OCI-LY7 (cell line): ENCODE measurements at places on chromosomes 11 and 22.

DNA sequence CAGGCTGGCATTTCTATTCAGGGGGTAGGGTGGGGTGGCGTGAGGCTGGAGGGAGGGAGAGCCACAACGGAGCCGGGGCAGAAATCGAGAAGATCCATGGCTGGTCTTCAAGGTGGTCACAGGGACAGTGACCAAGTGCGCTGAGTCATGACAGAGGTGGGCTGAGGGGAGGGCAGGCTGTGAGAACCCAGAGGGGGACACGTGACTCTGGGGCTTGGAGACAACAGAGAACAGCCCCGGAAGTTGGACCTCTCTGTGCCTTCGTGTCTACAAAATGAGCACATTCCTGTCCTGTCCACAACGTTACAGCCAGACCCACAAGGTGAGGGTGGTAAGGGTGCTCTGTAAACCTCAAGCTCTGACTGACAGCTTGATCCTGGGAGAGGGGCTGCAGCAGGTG lies 35.1 kb upstream of the ARFGAP3 start:
- no peak for DNase-seq

GRCh38 chr11:91248199-91248807 lies 976.3 kb upstream of the FAT3 start:
- peak; percentile 45 for DNase-seq

DNA sequence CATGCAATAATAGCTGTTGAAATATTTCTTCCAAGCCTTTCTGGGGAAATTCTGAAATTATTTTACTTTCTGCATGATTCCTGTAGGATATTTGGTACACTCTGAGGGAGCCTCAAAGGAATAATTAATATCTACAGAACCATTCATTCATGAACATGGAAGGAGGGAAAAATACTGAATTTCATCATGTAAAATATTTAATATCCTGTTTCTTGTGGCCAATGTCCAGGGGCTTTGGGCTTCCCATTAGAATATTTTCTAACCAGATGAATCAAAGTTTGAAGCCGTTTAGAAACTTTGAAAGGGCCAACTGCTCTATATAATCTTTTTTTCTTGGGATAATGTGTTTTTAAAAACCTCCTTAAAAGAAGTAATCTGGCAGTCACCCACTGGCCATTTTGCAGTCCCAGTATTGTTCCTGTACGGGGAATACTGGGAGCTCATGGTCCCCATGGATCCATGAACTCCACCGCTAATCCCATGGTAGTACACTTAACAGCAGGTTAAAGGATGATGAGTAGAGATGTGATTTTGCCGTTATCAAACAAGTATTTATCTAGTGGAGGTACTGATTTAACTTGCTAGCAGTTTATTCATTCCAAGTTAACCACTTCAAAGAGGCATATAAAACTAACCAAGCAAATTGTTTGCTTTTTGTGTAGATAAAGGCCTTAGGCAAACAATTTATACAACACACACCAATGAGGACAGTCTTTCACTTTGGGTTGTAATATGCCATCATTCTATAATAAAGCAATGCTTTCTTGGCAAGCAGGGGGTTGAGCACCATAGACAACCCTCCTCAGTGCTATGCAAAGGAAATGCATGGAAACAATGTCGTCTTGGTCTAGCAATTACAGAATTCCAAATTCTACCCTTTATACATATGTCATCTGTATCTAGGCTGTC lies 34.5 kb upstream of the BLID start:
- DNase-seq: no peak

DNA sequence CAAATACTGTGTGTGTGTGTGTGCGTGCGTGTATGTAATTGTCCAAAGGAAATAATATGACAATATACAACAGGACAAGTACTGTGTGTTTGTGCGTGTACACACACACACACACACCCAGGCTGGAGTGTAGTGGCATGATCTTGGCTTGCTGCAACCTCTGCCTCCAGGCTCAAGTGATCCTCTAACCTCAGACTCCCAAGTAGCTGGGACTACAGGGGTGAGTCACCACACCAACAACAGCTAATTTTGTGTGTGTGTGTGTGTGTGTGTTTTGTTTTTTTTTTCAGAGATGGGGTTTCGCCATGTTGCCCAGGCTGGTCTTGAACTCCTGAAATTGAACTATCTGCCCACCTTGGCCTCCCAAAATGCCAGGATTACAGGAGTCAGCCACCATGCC lies 61.5 kb downstream of the NUP98 start:
- DNase-seq: no peak

- DNase-seq: no peak
These were observed 87.5 kb upstream of the RCN1 start for GRCh38 chr11:32003335-32003734.

DNA sequence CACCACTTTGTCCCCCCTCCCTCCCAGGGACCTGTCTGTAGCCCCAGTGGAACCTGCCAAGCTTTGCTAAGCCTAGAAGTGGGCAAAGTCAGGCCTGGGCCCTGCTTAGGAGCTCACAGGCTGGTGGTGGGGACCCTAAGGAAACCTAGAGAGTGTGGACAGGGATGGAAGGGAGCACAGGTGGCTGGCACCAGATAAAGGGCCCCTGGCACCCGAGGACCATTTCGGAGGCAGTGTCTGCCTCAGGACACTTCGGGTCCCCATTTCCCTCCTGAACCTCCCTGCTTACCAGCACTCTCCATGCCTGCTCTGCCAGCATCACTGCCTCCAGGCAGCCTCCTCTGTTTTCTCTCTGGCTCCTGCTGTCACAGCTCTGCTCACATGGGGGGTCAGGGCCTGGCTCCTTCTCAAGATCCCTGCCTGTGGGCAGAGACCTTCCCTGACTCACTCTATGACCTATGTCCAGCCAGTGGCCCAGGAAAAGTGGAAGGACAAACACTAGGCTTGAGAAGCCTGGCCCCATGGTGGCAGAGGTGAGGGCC lies 13.6 kb upstream of the OMP start:
- no peak for DNase-seq

- no peak for DNase-seq
These were observed 9.3 kb downstream of the CELSR1 start for GRCh38 chr22:46528121-46528610.

GRCh38 chr11:96013461-96014213 lies 89.7 kb upstream of the MTMR2 start:
- DNase-seq: peak; percentile 16

GRCh38 chr11:46348566-46349401 lies 1.5 kb downstream of the DGKZ start:
- DNase-seq: peak; percentile 75

DNA sequence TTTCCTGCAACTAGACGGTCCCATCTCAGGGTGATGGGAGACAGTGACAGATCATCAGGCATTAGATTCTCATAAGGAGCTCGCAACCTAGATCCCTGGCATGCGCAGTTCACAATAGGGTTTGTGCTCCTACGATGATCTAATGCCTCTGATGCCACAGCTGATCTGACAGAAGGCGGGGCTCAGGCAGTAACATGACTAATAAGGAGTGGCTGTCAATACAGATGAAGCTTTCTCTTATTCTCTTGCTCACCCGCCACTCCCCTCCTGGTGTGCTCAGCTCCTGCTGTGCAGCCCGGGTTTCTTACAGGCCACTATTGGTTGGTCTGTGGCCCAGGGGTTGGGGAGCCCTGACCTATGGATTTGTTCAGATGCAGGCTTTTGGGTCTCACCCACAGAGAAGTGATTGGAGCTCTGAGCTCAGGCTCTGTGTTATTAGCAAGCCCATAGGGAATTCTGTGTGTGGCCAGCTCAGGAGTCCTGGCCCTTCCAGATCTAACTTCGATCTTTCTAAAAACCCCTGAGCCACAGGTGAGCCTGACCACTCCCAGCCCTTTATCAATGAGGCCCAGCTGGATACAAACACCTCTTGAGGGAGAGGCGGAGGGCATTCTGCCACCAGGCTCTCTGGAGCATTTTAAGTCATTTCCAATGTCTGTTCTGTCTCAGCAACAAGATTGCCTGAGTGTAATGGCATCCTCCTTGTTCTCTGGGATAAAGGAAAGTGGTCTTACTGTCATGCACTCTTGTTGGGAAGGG lies 351.8 kb downstream of the BUD13 start:
- no peak for DNase-seq

DNA sequence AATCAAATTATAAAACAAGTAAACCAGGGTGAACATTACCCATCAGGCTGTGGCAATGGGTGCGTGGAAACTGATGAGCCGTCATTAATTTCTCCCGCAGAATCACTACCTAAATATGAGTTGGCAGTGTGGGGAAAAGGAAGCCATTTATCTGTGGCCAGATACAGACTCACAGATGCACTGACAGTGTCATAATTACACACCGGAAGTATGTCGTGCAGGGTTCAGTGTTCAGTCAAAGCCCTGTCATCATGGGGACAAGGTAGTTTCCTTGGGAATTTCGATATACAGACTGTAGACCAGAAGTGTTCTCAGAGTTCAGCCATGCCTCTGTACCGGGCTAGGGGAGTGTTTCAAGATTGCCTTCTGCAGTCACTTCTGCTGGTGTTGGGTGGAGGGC lies 119.2 kb upstream of the SEZ6L start:
- no peak for DNase-seq

DNA sequence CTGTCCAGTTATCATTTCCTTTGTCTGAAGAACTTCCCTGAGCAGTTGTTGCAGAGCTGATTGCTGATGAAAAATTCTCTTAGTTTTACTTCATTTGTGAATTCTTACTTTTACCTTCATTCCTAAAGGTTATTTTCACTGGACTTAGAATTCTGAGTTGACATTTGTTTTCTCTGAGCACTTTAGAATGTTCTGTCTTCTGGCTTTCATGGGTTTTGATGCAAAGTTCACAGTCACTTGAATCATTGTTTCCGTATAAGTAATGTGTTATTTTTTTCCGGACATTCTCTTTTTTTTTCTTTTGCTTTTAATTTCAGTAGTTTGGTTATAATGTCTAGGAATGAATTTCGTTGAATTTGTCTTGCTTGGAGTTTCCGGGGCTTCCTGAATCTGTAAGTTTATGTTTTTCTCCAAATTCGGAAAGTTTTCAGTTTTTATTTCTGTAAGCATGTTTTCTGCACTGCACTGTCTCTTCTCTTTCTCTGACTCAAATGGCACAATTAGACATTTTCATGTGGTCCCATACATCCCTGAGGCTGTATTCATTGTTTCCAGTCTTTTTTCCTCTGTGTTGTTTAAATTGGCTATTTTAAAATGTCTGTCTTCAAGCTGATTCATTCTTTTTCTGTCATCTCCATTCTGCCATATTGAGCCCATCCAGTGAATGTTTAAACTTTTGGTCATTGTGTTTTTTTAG lies 68.5 kb upstream of the NARS2 start:
- no peak for DNase-seq

DNA sequence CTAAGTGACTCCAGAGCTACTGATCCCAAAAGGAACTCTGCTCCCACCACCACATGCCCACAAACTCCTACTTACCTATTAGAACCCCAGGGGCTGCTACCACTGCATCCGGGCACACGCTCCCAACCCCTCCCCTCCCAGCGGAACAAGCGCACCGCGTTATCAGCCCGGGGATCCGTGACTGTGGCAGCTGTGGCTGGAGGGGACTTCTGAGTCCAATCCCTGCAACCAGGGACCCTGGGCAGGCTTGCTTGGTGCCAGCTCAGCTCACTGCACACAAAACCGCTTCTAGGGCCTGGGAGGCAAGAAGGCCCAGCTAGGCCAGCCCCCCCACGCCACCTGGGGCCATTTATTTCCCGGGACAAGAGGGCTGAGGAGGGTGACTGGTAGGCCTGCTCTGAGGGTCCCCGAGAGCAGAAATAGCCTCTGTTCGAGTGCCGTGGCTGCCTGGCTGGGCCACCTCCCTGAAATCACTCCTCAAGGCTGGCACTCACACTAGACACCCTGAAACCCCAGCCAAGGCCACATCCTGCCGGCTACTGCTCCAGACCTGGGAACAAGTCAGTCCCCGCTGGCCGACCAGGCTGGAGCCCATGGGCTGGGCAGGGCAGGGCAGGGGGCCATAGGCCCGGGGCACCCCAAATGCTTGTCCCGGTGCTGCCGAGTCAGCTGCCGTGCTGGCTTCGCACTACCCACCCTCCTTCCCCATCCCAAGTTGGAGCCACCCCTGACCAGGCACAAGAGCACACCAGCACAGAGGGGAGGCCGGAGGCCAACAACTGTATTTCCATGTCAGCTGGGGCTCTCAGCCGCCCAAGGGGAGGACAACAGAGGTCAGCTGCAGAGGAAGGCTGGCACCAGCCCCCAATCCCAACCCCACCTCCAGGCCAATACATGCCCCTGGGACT lies 1.9 kb upstream of the IFITM10 start:
- DNase-seq: no peak

GRCh38 chr11:65553301-65554001 lies 4.7 kb downstream of the LTBP3 start:
- peak; percentile 67 for DNase-seq

DNA sequence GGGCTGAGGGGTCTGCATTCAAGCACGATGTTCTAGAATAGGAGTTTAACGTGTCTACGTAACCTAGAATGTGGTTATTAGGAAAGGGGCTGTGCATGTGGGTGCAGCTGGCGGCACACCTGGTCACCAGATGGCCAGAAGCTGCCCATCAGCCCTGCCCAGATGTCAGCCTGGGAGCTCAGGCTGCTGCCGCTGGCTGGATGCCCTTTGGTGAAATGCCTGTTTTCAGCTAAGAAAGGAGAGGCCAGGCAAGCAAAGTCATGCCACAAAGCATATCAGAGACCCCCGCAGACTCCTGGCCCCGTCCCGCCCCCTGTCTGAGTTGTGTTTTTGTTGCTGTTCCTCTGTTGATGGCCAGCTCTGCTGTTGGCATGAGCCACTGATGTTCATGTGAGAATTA lies 11.3 kb upstream of the ADORA2A start:
- DNase-seq: no peak

- no peak for DNase-seq
These were observed 7.9 kb upstream of the SYT7 start for GRCh38 chr11:61588728-61589191.

- no peak for DNase-seq
These were observed 26.2 kb downstream of the FANCF start for GRCh38 chr11:22599458-22599857.

DNA sequence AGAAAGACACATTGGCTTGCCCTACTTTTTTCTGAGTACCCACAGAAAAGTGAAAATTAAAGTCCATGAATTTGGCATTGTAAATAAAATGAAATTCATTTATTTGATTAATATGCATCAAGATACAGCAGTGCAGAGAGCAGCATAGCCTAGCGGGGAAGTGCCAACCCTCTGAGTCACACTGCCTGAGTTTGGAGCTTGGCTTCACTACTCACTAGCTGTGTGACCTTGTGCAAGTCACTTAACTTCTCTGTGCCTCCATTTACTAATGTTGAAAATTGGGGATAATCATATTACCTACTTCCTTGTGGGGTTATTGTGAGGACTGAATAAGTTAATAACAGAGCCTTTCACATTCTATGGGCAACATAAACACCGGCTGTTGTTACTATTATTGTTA lies 111.5 kb upstream of the CSNK2A3 start:
- no peak for DNase-seq
